ENCODE measurements at places on chromosomes 1 and 21.

DNA sequence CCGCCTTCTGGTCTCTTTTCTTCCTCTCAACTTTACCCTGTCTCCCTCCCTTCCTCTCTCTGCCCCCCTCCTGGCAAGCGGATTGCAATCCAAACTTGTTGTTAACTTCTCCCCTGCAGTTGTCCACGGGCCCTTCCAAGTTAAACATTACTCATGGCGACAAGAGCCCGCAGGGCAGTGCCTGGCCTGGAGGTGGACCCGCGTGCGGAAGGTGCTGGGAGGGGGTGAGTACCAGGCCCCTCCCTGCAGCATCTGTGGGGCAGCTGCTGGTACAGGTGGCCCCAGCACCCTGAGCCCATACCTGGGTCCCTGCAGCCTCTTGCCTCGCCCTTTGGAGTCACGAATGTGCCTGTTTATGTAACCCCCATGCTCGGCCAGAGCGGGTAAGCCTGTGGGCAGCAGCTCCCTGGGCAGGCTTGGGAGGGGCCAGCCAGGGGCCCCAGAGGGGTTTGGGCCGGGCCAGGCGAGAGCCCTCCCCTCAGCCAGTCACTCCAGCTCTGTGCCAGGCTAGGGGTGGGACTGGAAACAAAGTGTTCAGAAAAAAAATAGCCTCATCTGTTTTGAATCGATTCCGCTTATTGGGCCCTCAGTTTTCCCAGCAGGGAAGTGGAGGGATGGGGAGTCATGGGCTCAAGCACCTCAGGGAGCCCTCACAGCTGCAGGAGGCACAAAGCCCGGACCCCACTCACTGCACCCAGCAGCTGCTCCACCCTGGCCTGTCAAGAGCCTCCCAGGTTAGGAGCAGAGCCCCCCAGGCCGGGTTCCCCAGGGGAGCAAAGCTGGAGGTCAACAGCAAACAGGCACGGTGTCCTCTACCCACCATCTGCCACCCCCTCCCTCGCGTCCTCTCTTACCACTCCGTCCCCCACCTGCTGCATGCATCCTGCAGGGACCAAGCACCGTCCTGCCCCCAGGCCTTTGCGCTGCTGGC is 14.0 kb upstream of the FAAP20 start:
- DNase-seq = no peak

GRCh38 chr21:27799861-27800260 is 833.0 kb upstream of the ADAMTS5 start:
- no peak for DNase-seq

DNA sequence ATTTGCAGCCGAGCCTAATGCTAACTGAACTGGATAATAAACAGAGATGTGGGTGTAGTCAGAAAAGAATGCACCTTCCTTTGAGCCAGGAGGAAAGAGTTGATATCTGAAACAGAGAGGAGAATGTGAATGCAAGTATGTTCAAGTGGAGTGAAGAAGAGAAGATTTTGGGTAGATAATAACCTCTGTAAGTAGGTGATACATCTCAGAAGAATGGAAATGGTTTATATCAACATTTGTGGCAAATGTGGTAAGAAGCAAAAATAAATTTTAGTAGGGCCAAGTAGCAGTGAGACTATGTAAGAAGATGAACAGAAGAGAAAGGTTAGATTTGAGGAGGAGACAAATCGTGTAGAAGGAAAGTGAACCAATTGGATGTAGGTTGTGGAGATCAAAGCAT is 1.7 kb upstream of the DNTTIP2 start:
- DNase-seq = no peak

DNA sequence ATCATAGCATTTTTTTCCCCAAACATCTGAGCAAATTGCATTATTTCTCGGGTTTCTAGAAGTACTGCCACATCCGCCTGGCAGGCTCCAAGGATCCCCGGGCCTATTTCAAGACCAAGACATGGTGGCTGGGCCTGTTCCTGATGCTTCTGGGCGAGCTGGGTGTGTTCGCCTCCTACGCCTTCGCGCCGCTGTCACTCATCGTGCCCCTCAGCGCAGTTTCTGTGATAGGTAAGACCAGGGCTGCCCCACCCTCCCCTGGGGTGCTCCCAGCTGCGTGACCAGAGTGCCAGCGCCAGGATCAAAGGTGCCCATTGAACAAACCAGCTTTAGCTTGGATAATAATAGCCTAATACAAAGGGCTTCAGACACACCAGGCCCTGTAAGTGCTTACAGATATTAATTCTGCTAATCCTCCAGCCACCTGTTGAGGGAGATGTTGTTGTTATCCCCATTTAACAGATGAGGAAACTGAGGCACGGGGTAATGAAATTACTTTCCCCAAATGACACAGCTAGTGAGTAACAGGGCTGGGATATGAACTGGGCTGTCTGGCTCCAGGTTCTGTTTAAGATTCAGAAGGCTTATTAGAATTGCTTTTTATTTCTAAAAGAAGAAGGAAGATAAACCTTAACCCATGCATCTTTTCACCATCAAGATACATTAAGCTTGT is 26.5 kb downstream of the NIPAL3 start:
- DNase-seq = no peak

- DNase-seq = peak; percentile 41
Observed at GRCh38 chr1:18900303-18900841, 2.0 kb downstream of the ALDH4A1 start.

DNA sequence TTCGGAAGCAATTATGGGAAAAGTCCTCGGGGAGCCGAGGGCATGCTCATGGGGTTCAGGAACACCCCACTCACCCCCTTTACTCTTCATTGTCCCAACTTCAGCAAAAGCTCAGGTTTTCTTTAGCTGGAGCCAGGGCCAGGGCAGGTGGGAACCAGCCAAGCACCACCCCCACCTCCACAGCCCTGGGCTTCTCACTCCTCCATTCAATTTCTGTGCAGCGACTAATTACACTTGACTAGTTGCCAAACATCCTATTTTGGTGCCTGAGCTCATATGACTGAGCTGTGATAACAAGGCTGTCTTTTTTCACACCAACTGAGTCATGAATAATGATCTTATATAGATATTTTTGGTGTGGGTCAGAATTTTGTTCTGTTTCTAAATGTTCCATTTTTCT is 257.2 kb upstream of the AJAP1 start:
- DNase-seq = peak; percentile 10

GRCh38 chr1:226986496-226987178 is 46.5 kb downstream of the COQ8A start:
- no peak for DNase-seq

DNA sequence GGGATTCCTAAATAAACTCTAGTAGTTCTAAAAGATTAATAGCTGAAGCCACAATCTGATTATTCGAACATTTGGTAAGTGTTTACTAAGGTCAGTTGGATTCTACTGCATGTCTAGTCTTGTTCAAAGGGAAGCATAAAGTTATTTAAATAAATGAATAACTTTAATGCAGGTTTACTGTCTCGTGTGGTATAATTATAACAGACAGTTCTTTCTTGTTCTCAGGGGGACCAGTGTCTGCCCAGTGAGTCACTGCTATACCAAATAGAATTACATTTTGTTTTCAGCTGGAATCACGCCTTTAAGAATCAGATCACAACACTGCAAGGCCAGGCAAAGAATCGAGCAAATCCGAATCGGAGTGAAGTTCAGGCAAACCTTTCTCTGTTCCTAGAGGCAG is 45.1 kb downstream of the SMG7 start:
- DNase-seq = no peak

DNA sequence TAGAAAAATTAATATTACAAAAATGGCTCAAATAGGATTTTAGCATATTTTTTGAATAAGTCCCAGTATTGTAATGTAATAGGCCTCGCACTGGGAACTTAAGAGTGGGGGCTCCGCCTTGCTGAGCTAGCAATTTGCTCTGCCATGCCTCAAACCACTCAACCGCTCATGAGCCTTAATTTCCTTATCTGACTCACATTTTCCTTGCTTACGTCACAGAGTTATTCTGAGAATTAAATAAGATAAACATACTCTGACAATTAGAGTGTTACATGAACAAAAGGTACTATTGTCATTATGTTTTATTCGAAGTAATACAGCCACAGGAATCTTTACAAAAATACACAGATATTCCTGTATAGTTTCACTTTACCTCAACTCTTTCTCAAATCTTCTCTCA is 108.1 kb downstream of the SLC44A5 start:
- peak; percentile 9 for DNase-seq

GRCh38 chr1:185426848-185427247 is 109.8 kb upstream of the IVNS1ABP start:
- no peak for DNase-seq

Data from A673 (cell line).